ENCODE measurements at places on chromosomes 7 and 10.

GRCh38 chr7:41882745-41883420, 180.0 kb upstream of the INHBA start:
- no peaks in the 10 kb centered on the region for H3K27me3 ChIP-seq
- H3K4me1 ChIP-seq: peaks cover 24% of the 10 kb centered on the region
- DNase-seq: no peak
- H3K36me3 ChIP-seq: no peaks in the 10 kb centered on the region
- no peak overlapping the region for H3K4me3 ChIP-seq
- H3K27ac ChIP-seq: peak overlapping the region; percentile 94

- H3K4me3 ChIP-seq: no peak overlapping the region
- H3K27me3 ChIP-seq: no peaks in the 10 kb centered on the region
- no peak for DNase-seq
- H3K36me3 ChIP-seq: no peaks in the 10 kb centered on the region
Observed at GRCh38 chr7:11592699-11593098, 239.3 kb downstream of the THSD7A start.

GRCh38 chr10:127736915-127737562, at the start of gene FOXI2:
TSS of gene FOXI2 (plus strand) at chr10:127737185. CDS start at chr10:127737274, 89 bp downstream.
- H3K27ac ChIP-seq: no peak within 1 kb of the TSS
- H3K27me3 ChIP-seq: no peaks in the 10 kb centered on the region
- H3K4me3 ChIP-seq: no peak within 1 kb of the TSS
- DNase-seq: no peak
- H3K4me1 ChIP-seq: peaks cover 13% of the 10 kb centered on the region

- H3K27ac ChIP-seq: no peak overlapping the region
- H3K27me3 ChIP-seq: no peaks in the 10 kb centered on the region
- no peaks in the 10 kb centered on the region for H3K36me3 ChIP-seq
- H3K4me1 ChIP-seq: no peaks in the 10 kb centered on the region
Observed at GRCh38 chr7:140197218-140197890, 20.6 kb upstream of the KDM7A start.

DNA sequence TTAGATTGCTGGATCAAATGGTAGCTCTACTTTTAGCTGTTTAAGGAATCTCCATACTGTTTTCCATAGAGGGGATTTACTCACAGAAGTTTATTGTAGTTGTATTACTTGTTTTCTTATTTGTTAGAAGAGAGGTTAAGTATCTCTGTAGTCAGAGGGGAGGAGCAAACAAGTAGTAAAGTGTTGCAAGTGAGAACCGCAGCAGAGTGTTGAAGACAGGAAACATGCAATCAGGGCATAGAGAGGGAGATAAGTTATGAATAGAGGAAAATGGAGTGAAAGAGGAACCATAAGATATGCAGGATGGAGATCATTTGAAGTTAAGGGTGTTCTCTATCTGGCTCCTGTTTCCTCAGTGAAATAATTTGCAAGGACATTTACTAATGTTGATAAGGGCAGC, 331.4 kb upstream of the TMEM229A start:
- no peak overlapping the region for H3K27ac ChIP-seq
- no peak overlapping the region for H3K4me3 ChIP-seq
- no peaks in the 10 kb centered on the region for H3K36me3 ChIP-seq
- no peaks in the 10 kb centered on the region for H3K4me1 ChIP-seq

DNA sequence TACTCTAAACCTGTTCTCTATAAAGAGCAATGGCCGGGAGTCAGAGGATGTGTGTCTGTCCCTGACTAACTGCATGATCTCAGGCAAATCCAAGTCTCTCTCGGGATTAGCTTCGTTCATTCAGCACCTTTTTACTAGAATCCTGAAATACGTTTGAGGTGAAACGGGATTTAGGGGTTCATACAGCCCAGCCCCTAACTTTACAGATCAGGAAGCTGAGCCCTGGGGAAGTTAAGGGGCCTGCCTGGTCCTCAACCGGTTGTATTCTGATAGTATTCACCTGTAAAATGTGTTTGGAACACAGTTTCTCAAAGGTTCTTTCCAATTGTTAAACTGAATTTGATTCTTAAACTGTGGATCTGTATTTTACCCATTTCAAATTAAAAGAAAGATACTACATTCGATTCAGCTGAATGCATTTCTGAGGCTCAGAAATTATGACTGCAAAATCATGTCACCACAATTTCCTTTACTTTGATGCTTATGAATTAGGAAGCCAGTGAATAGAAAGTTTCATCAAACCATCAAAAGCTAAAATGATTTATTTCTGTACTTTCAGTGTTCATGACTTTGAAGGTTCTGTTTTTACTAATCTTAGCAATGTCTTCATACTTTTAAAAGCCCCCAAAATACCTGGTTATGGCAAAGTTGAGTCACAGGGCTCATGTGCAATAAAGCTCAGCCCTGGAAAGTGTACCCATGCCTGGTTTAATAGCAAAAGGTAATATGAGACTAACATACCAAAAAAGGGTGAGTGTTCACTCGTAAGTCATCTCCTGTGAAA, 28.9 kb upstream of the EZH2 start:
- 0 out of 2 replicates have a peak, but pooled peaks cover 4% of the 10 kb centered on the region for H3K4me1 ChIP-seq
- no peak overlapping the region for H3K4me3 ChIP-seq
- H3K36me3 ChIP-seq: no peaks in the 10 kb centered on the region
- H3K27me3 ChIP-seq: no peaks in the 10 kb centered on the region
- DNase-seq: no peak

DNA sequence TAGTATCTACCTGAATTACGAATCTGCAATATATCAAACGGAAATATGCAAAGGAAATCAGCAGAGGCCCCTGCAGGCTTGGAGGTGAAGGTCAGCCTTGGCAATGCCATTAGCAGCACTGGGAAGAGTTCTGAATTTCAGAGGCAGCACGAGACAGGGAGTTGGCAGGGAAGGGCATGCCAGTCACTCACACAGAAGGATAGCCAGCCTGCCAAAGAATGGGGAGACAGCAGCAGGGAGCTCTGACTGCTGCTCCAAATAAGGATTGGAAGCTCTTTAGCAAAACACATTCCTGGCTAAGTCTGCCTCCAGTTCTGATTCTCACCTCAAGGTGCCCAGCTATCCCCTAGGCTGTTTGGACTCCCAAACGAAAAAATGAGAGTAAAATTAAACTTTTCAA, 188.0 kb downstream of the PDE1C start:
- no peaks in the 10 kb centered on the region for H3K36me3 ChIP-seq
- H3K4me3 ChIP-seq: no peak overlapping the region
- no peaks in the 10 kb centered on the region for H3K27me3 ChIP-seq
- H3K27ac ChIP-seq: no peak overlapping the region
- no peak for DNase-seq

All from MM.1S (cell line).